ENCODE measurements at places on chromosomes 3 and 15.

- DNase-seq: no peak
These were observed 321.7 kb downstream of the ZNF621 start for GRCh38 chr3:40846451-40846850.

DNA sequence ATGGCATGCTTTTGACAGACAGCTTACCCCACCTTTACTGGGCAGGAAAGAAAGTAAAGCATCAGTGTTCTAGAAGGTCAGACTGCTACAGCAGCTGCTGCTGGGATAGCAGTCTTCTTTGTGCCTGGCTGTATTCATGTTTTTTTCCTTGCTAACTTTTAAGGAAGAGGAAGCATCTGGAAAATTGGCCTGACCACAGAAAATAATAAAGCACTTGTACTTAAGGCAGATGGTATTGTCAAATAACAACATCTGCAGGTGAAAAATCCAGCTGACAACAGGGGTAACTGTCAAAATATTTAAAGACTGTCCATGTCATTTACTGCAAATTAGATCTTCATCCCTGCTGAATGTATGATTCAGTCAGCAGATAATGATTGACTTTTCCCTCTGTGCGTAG is 229.0 kb downstream of the OXSM start:
- no peak for DNase-seq

GRCh38 chr3:153591561-153592245 is 429.7 kb downstream of the RAP2B start:
- peak; percentile 88 for DNase-seq

- DNase-seq: no peak
These were observed 164.6 kb downstream of the ATG7 start for GRCh38 chr3:11436775-11437174.

- DNase-seq: no peak
These were observed 12.8 kb downstream of the ASB14 start for GRCh38 chr3:57279685-57280084.

GRCh38 chr3:136141891-136142290 is 54.2 kb downstream of the MSL2 start:
- peak; percentile 33 for DNase-seq

DNA sequence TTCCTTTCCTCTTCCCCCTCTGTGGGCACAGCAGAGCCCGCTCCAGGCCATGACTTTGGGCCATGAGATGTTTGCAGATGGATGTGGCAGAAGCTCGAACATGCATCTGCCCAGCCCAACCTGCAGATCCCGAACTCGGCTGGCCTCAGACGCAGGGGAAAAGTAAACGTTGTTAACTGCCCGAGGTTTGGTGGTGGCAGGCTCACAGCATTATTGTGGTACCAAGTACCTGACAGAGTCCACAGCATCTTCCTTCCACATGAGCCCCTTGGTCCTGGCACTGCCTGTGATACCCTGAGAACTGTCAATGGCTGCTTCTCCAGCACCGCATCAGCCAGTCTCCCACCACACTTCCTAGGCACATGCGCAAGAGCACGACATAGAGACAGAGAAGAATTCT is 424.3 kb downstream of the OCA2 start:
- DNase-seq: no peak

DNA sequence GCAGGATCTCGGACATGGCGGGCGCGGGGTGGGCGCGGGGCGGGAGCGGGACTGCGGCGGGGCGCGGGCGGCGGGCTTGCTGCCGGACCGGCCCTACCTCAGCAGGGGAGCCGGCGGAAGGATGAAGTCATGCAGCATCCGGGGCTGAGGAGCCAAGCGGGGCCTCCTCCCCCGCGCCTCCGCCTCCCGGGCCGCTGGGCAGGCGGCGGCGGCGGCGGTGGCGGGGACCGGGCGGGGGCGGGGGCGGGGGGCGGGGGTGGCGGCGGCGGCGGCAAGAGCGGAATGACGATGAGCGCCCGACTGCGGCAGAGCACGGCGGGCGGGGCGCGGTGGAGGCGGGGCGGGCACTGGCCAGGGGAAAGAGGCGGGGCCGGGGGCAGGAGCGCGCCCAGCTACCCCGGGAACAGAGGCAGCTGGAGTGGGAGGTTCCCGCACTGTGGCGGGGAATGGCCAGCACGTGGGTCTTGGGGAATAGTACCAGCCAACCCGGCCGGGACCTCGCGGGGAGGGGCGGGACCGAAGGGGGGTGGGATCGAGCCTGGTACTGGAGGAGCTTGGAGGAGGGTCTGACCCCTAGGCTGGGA is at the start of gene CAMK2N2:
Gene CAMK2N2 (minus strand): TSS at position 284 of the 584 bp plus-strand sequence. CDS start 268 bp downstream, at position 16.
- peak; percentile 13 for DNase-seq

DNA sequence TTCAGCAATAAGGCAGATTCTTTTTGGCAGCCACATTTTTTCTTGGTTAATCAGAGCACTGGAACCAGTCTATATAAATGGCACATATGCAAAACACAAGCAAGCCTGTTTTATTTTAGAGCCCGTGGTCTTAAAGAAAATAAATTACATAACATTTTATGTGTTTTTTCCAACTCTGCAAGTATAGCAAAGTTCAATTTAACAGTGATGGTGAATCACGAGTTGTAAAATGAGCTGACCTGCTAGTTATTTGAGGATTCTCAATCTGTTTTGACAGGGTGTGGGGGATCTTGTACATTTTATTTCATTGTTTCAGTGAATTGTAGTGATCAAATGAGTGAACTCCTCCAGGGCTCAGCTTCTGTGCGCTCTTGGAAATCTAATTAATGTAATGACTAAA is 2.7 kb downstream of the ARHGEF26 start:
- no peak for DNase-seq

DNA sequence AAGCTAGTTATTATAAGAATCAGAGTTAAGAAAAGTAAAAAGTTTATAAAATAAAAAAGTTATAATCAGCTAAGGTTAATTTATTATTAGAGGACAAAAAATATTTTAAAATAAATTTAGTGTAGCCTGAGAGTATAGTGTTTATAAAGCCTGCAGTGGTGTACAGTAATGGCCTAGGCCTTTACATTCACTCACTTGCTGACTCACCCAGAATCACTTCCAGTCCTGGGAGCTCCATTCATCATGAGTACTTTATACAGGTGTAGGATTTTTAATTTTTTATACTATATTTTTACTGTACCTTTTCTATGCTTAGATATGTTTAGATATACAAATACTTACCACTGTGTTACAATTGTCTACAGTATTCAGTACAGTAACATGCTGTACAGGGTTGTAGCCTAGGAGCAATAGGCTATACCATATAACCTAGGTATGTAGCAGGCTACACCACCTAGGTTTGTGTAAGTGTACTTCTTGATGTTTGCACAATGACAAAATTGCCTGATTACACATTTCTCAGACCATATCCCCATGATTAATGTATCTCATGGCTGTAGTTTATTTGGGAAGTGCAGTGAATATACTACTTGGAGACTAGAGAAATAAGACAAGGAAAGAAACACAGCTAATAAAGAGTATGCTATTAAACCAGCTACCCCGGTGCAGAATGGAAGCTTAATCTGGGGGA is 101.9 kb upstream of the GALNT15 start:
- no peak for DNase-seq

GRCh38 chr3:147921051-147921450 is 511.9 kb downstream of the ZIC1 start:
- no peak for DNase-seq

DNA sequence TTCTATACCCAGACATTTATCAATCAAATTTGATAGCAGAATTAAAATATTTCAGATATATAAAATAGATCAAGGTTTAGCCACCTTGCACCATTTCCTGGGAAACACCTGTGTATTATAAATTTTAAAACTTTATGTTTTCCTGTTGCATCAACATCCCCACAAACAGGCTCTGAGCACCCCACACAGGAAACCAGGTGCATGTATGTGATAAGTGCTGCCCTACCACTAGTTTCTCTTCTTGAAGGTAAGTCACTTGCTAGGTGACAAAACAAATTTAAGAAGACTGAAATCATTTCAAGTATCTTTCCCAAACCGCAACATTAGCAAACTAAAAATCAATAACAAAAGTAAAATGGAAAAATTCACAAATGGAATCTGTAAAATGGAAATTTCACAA is 496.1 kb upstream of the CCDC54 start:
- no peak for DNase-seq

DNA sequence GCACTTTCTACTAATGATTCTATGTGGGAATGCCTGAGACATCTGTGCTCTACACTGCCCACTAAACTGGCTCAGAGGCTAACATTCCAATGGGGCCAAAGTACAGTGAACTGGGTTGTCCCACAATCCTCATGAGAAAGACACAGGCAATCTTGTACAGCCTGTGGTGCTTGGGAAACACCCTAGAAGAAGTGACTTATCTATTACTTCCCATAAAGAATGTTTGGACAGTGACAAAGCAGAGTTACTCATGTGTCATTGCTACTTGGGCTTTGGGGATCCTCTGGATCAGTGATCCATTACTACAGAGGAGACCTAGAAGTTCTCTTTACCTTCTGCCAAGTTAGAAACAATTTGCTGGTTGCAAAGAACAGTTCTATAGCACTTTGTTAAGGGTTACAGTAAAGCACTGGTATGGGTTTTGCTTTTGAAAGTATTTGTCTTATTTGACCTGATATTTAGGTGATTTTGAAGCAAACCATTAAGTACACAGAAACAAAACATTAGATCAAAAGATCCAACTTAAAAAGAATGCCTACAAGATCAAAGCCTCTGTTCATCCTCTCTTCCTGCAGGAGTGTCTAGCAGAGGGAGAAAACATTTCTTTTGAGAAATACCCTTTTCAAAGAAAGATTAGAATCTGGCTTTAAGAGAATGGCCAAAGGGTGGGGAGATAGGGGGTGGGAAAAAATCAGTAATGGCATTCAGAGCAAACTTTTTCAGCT is 75.8 kb downstream of the CTNNB1 start:
- DNase-seq: no peak

GRCh38 chr3:126984391-126985131 is 1.6 kb downstream of the PLXNA1 start:
- DNase-seq: no peak

- DNase-seq: no peak
These were observed 600.3 kb downstream of the GBE1 start for GRCh38 chr3:81161100-81161499.

GRCh38 chr3:157063926-157064325 is 96.0 kb downstream of the CCNL1 start:
- no peak for DNase-seq

DNA sequence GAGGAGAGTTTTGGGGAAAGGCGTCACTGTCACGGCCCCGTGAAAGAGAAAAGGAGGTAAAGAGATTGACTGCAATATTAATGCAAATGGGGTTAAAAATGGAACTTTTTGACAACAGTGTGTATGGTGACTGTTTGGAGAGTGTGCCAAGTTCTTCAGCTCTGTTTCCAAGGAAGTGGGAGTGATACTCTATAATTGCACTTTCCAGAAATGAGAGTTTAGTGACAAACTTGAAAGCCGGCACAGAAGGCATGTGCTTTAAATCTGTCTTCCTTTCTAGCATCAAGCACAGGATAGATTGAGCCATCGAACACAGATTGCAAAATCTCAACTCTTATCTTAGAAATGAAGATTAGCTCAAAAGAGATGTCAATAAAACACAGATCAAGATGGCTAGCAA is 51.9 kb upstream of the SNRPA1 start:
- no peak for DNase-seq

- no peak for DNase-seq
These were observed 16.0 kb upstream of the ZBBX start for GRCh38 chr3:167396075-167396474.

GRCh38 chr3:185151964-185152409 is 873 bp downstream of the C3orf70 start:
- DNase-seq: peak; percentile 6

DNA sequence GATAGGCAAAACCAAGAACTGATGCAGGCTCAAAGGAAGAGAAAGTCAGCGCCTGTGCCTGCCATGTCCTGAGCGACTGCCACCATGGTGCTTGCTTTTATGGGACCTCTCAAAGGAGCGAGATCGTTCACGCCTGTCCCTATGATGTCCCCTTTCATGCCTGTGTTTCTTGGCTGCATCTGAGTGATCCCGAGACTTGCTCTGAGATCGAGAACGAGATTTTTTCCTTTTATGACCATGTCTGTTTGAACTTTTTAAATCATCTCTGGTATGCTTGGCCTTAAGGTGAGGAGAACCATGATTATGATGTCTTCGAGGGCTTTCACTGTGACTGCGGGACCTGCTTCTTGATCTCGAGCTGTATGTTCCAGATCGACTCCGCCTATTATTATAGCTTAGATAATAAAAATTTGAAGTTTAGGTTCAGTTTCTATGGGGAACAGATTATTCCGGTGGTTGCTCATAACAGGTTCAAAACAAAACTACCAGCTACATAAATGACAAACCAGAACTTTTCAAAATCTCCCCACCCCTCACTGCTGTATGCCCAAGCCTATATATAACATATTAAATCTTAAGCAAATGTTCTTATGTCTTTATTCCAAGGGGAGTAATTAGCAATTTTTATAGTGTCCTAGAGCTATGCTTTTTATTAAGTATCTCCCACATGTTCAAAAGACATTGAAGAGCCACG is 11.6 kb downstream of the CCNL1 start:
- DNase-seq: no peak

DNA sequence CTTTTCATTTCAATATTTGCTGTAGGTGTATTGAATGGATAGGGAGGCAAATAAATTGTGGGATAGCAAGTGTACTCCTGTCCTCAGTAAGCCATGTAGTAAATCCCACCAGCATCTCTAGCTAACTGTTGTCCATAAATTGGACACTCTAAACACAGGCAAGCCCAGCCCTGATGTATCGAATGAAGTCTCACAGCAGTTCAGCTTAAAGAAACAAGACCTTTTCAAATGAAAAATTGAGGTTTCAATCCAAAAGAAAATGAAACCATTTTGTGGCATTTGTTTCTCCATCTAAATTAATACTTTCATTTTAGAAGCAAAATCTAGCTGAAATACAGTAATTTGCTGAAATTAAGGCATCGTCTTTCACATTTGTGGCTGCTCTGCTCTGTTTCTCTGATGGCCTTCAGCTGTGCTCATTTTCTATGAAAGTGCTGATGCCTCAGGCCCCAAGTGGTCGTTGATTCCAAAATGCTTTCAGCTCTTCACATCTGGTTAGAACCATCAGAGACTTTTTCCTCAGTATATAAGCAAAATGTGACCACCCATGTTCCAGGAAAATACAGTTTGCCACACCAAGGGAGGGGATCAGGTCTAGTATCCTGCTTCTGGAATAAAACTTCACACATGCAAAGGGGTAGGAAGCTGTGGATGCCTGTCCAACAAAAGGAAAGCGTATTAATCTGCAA is 245.0 kb downstream of the ZMAT3 start:
- no peak for DNase-seq

DNA sequence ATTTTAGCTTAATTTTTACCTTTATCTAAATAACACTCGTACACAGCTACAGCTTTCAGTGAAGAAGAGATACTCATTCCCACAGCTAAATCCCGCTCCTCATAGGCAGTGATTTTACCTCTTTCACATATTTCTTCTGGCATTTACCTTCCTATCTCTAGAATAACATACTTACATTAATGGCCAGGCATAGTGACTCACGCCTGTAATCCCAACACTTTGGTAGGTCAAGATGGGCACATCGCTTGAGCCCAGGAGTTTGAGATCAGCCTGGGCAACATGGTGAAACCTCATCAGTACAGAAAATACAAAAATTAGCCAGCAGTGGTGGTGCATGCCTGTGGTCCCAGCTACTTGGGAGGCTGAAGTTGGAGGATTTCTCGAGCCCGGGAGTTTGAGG is 80.2 kb downstream of the PPARG start:
- DNase-seq: no peak

GRCh38 chr3:138418601-138419206 is 15.7 kb upstream of the ESYT3 start:
- DNase-seq: no peak

- DNase-seq: no peak
These were observed 13.2 kb downstream of the TNIK start for GRCh38 chr3:171446801-171447578.

- DNase-seq: no peak
These were observed 188.3 kb upstream of the CTDSPL start for GRCh38 chr3:37673401-37673800.
